Activated CD4-positive, alpha-beta T cell treated with anti-CD3 and anti-CD28 coated beads, Interleukin-2, amount 50 U/mL, for 24 hours (primary cell): ENCODE measurements at places on chromosomes 16 and 17.

DNA sequence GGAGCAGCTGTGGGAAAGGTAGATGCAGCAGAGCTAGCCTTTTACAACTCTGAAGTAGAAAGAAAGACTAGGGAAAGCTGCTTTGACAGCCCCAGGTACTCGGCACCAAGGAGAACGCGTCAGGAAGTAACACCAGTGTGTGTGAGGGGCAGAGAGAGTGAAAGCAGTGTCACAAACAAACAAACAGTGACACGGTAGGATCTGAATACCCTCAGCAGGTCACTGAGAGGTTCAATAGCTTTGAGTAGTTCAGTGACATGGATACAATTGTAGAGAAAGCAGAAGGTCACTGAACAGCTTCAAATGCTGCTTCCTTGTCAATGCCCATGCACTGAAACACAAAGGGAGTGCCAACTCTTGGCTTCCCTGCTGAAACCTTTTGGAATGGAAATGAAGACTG, 150.3 kb upstream of the C17orf78 start:
- no peak for DNase-seq

- DNase-seq: no peak
Measured at GRCh38 chr17:68768804-68769203, 167.6 kb upstream of the FAM20A start.

- no peak for DNase-seq
Measured at GRCh38 chr17:67675481-67675880, 42.3 kb upstream of the NOL11 start.

- no peak for DNase-seq
Measured at GRCh38 chr16:89104930-89105571, 11.4 kb downstream of the ACSF3 start.

GRCh38 chr16:29978564-29979270, 5.0 kb downstream of the TAOK2 start:
- DNase-seq: no peak

- no peak for DNase-seq
Measured at GRCh38 chr17:26765860-26766709, 527.8 kb upstream of the WSB1 start.

- DNase-seq: no peak
Measured at GRCh38 chr17:17533901-17534441, 37.8 kb upstream of the RASD1 start.

DNA sequence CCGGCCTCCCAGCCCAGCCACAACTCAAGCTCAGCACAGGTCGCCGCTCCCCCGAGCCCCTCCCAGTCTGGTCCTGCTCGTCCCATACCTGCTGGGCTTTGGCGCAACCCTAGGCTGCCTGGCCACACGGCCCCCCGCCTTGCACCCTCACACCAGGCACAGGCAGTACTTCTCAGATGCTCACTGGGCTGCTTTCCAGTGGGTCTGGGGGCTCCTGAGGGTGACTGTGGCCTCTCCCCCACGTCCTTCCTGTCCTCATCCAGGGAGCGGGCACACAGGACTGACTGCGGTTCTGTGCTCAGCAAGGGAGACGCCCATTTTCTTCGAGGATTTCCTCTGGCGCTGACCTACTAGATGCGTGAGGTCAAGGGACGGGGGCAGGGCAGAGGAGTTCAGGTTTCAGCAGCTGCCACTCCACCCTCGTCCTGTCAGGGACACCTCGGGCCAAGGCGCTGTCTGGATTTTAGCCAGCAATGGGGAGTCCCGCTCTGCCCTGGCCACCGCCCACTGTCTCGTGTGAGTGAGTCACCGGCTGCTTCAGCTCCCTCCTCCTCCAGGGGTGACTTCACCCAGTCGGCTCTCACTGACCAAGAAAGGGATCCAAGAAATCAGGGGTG, 115.8 kb downstream of the NPIPB11 start:
- peak; percentile 13 for DNase-seq

DNA sequence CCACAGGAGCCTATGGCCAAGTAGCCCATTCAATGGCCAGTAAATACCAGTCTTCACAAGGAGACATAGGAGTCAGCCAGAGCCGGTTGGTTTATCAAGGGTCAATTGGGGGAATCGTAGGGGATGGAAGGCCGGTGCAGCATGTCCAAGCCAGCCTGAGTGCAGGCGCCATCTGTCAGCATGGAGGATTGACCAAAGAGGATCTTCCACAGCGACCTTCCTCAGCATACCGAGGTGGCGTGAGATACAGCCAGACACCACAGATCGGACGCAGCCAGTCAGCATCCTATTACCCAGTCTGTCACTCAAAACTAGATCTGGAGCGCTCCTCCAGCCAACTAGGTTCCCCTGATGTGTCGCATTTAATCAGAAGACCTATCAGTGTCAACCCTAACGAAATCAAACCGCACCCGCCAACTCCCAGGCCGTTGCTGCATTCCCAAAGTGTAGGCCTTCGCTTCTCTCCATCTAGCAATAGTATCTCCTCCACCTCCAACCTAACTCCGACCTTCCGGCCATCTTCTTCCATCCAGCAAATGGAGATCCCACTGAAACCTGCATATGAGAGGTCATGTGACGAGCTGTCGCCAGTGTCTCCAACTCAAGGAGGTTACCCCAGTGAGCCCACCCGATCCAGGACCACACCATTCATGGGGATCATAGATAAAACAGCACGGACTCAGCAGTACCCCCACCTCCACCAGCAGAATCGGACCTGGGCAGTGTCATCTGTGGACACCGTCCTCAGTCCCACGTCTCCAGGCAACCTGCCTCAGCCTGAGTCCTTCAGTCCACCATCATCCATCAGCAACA, 25.0 kb downstream of the CYB561 start:
- no peak for DNase-seq

DNA sequence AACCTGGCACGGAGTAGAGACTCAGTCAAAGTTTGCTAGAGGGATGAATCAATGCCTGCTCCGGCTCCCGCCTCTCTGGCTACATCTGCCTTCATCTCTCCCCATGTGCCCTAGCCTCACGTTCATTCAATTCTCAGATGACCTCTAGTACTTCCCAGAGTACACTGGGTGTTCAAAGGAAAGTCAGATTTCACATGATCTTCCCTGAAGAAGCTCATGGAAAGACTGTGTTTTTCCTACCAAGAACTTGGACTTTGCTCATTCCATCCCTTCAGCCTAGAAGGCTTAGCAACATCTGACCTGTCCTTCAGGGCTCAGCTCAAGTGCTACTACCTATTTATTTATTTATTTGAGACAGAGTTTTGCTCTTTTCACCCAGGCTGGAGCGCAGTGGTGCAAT, 11.1 kb upstream of the TNK1 start:
- DNase-seq: no peak

DNA sequence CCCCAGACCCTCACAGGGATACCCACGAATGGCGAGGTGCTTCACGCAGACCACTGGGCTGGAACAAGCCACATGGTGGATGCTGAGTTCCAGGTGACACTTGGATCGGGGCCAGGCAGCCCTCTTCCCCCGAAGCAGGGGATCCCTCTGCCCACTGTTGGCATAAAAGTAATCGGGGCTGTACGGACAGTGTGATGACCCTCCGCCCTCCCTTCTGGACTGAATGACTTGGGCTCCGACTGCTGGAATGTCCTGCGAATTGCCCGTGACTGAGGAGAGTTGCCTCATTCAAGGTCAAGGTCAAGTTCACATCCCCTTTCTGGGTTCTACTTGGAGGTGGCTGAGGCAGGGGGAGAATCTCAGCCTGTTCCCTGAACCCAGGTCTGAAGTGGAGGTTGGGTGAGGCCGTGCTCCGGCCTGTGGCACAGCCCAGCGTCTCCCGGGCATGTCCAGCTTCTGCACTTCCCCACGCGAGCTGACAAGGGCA, 28.5 kb upstream of the CREBBP start:
- DNase-seq: no peak

GRCh38 chr17:56977673-56978395, at the start of gene SCPEP1:
Gene SCPEP1, plus strand, starts transcription at chr17:56978131. Its CDS starts 29 bp downstream, at chr17:56978160.
- DNase-seq: peak; percentile 74

DNA sequence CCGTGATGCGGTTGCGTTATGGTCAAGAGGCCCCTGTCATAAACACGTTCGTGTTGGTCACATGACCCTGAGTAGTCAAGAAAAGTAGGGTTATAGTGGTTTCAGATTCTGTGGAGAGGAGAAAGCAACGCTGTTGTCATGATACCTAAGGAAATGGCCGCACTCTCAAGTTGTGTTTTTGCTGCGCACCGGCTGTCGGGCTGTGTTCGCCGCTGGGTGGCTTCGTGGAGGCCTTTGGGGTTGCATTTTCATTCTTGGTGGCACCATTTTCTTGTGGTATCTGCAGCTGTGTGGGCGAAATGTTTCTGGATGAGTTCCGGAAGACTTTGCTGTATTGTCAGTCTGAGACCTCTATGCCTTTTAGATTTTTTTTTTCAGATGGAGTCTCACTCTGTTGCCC, 35.0 kb downstream of the DEF8 start:
- DNase-seq: no peak

GRCh38 chr16:17561056-17561455, 90.3 kb upstream of the XYLT1 start:
- no peak for DNase-seq

DNA sequence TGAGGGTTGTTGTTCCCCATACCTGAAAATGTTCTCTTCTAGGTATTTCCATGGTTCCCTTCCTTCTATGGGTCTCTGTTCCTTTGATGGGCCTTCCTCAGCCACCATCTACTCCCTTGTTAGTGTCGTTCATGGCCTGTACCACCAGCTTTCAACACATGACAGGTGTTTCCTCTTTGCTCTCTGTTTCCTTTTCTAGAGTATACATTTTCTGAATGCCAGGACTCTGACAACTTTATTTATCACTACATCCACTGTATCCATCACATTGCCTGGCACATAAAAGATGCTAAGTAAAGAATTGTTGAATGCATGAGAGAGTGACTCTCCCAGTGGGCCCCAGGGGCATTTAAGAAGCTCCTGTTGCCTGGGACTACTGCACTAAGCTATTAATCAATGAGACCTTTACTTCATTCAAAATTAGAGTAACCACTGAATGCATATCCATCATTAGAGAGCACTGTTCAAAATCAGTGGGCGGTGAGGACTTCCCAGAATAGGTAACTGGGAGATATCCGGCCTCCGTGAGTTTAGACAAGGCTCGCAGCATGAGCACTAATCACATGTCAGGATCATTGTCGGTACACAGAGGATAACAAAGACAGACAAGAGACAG, 255.0 kb downstream of the CBLN1 start:
- DNase-seq: no peak

DNA sequence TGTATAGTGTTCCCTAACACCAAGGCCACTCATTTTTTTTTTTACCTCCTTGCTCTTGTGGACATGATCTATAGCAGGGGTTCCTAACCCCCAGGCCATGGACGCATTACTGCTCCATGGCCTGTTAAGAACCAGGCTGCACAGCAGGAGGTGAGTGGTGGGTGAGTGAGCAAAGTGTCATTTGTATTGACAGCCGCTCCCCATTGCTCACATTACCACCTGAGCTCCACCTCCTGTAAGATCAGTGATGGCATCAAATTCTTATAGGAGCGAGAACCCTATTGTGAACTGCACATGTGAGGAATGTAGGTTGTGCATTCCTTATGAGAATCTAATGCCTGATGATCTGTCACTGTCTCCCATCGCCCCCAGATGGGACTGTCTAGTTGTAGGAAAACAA, 342.0 kb downstream of the SOX9 start:
- DNase-seq: no peak

GRCh38 chr16:86519649-86520316, 9.5 kb downstream of the FOXF1 start:
- peak; percentile 30 for DNase-seq

DNA sequence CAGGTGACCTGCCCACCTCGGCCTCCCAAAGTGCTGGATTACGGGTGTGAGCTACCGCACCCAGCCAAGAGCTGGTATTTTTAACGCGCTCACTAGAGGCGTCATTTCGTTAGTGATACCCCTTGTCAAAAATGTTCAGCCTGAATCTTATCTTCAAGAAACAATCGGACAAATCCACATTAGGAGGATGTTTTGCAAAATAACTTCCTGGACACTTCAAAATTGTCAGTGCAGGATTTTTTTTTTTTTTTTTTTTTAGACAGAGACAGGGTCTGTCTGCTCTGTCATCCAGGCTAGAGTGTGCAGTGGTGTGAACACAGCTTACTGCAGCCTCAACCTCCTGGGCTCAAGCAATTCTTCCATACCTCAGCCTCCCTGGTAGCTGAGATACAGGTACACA, 63.0 kb downstream of the RMI2 start:
- no peak for DNase-seq

DNA sequence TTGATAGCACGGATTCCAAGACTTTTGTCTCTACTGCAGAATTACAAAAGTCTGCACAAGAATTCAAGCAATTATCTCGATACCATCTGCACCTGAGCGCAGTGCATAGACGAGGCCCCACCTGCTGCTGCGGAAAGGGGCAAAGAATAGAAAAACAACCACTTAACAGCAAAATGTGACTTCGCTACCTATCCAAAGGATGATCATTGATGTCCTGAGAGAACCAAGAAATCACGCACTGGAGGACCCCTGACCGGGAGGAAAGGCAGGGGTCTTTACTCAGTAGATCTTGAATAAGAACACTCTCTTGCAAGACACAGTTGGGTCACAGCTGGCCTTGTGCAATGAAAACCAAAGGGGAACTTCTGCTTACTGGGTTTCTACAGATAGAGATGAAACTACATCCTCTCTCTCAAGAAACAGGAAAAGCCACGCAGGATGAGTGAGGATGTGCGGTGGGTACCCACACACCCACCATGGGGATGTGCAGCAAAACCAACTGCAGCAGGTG, 147.4 kb upstream of the RPH3AL start:
- no peak for DNase-seq

DNA sequence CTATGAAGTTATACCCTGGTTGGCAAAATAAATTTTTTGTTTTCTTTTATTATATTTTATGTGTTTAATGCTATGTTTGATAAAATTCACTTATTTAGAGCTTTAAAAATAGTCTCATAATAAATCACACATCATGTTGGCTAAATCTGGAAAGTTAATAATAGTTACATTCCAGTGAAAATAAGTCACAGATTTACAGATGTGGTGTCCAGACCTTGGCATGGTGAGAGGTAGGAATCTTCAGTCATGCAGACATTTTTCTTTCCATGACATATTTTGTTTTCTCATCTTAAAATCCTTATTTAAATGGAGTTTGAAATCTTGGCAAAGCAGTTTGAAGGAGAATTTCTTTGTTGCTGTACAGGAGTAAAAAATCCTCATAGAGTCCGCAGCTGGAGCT, 48.1 kb upstream of the GOSR1 start:
- no peak for DNase-seq

- no peak for DNase-seq
Measured at GRCh38 chr16:5722116-5722619, 624.6 kb upstream of the EEF2KMT start.

GRCh38 chr17:56676810-56677209, 83.3 kb downstream of the NOG start:
- DNase-seq: no peak

GRCh38 chr17:4947010-4947410, 1.3 kb downstream of the PFN1 start:
- DNase-seq: peak; percentile 15

GRCh38 chr16:17299790-17300189, 171.0 kb downstream of the XYLT1 start:
- DNase-seq: no peak
